ENCODE measurements at places on chromosomes 7 and 10. TPM values are rescaled to one million over a fixed set of nuclear protein-coding genes. Genes with fewer than 3 reads are reported as not detected.

- H3K4me1 ChIP-seq = no peaks in the 10 kb centered on the region
- DNase-seq = no peak
- H3K36me3 ChIP-seq = no peaks in the 10 kb centered on the region
- no peaks in the 10 kb centered on the region for H3K27me3 ChIP-seq
- H3K4me3 ChIP-seq = no peak overlapping the region
Observed at GRCh38 chr7:157441023-157441399, 104.2 kb downstream of the DNAJB6 start.

GRCh38 chr7:155355745-155356144, 58.1 kb downstream of the INSIG1 start:
- H3K27ac ChIP-seq = no peak overlapping the region
- H3K4me1 ChIP-seq = no peaks in the 10 kb centered on the region
- H3K4me3 ChIP-seq = no peak overlapping the region
- H3K36me3 ChIP-seq = no peaks in the 10 kb centered on the region
- no peak for DNase-seq

GRCh38 chr10:28315140-28315539, 12.3 kb upstream of the MPP7 start:
- no peak for DNase-seq
- H3K4me1 ChIP-seq = no peaks in the 10 kb centered on the region
- no peaks in the 10 kb centered on the region for H3K36me3 ChIP-seq
- H3K4me3 ChIP-seq = no peak overlapping the region

GRCh38 chr7:117118579-117119180, 165.4 kb downstream of the ST7 start:
- H3K4me1 ChIP-seq = no peaks in the 10 kb centered on the region
- no peak for DNase-seq
- H3K36me3 ChIP-seq = no peaks in the 10 kb centered on the region

DNA sequence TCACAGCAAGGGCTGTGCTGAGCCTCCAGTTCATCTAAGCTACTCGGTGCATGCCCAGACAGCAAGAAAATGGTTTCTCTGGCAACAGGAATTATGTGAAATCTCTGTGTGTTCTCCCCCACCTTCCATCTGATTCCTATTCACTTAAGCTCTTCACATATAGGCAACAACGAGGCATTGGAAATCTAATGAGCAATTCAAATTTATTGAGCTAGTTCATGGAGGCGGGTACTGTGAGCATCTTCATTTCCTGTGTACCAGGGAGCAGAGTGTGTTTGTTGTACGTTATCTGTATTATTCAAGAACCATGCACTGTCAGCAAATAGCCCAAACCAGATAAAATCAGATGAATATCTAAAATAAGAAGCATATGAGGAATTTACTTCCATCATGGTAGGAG, 739.1 kb downstream of the MAGI2 start:
- no peaks in the 10 kb centered on the region for H3K27me3 ChIP-seq
- no peaks in the 10 kb centered on the region for H3K4me1 ChIP-seq
- no peak overlapping the region for H3K4me3 ChIP-seq
- no peak for DNase-seq
- no peak overlapping the region for H3K27ac ChIP-seq

GRCh38 chr10:3554121-3554522, 230.9 kb downstream of the KLF6 start:
- H3K27ac ChIP-seq = no peak overlapping the region
- H3K36me3 ChIP-seq = no peaks in the 10 kb centered on the region
- H3K4me1 ChIP-seq = no peaks in the 10 kb centered on the region
- DNase-seq = no peak

DNA sequence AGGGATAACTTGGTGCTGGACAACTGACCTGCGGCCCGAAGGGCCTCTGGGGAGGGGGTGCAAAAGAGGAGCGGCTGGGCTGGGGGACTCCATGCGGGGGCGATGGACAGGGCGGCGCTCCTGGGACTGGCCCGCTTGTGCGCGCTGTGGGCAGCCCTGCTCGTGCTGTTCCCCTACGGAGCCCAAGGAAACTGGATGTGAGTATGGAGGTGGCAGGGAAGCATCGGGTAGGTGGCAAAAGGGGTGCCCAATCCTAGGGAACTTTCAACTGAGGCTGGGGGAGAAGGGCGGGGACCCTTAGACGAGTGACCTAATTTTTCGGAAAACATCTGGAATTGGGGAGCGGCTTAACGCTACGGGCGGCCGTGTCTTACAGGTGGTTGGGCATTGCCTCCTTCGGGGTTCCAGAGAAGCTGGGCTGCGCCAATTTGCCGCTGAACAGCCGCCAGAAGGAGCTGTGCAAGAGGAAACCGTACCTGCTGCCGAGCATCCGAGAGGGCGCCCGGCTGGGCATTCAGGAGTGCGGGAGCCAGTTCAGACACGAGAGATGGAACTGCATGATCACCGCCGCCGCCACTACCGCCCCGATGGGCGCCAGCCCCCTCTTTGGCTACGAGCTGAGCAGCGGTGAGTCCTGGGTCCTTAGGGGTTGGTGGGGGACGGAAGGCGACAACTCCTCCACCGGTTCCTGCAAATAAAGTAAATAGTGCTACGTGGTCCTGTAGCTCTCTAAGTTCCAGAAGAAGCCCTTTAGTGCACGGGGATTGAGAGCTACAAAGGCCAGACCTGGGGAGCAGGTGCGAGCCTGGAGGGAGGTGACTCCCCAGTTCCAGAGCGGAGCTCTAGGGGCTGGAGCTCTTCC, 622 bp downstream of the WNT16 start:
- peak overlapping the region; percentile 78 for H3K4me3 ChIP-seq
- H3K36me3 ChIP-seq = no peaks in the 10 kb centered on the region
- DNase-seq = no peak

DNA sequence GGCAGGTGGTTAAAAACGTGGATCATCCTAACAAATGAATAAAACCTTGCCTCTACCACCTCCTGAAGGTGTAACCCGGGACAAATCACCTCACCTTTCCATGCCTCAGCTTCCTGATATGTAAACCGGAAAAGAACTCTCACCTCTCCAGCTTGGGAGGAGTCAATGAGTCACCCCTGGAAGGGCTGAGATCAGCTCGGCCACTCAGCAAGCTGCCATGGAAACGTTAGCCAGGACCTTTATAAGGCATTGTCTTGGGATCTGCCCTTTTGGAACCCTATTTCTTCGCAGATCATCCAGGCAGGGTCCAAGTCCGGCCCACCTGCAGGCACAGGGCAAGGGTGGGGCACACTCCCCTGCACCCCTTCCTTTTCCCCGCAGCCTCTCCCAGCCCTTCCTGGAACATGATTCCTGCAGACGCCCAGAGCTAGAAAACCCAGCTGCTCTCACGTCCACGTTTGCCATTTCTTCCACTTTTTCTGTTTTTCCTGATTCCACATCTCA, 81.6 kb upstream of the PFKP start:
- peaks cover 26% of the 10 kb centered on the region for H3K4me1 ChIP-seq
- DNase-seq = peak; percentile 53
- H3K36me3 ChIP-seq = no peaks in the 10 kb centered on the region
- H3K4me3 ChIP-seq = no peak overlapping the region

GRCh38 chr7:69640925-69641594, 42.8 kb downstream of the AUTS2 start:
- no peaks in the 10 kb centered on the region for H3K36me3 ChIP-seq
- no peak overlapping the region for H3K27ac ChIP-seq
- H3K27me3 ChIP-seq = no peaks in the 10 kb centered on the region
- DNase-seq = no peak

- no peaks in the 10 kb centered on the region for H3K4me1 ChIP-seq
- H3K36me3 ChIP-seq = no peaks in the 10 kb centered on the region
Observed at GRCh38 chr7:75631711-75632110, 107.0 kb downstream of the HIP1 start.

DNA sequence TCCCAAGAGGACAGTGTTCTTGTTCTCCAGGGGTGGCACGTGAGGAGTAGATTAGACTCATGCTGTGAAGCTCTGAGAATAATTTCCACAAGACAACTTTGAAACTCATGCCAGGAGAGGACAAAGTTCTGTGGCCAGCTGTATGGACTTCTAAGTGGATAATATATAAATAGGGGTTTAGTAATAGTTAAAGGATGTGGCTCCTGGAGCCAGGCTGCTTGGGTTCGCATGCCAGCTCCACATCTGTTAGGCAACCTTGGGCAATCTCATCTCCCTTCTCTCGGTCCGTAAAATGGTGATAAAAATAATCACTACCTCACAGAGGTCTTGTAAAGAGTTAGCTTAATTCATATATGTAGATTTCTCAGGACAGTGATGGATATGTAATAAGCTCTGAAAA, 35.8 kb downstream of the ACSL5 start:
- no peak overlapping the region for H3K4me3 ChIP-seq
- DNase-seq = no peak
- no peaks in the 10 kb centered on the region for H3K36me3 ChIP-seq
- peaks cover 4% of the 10 kb centered on the region for H3K27me3 ChIP-seq
- H3K4me1 ChIP-seq = no peaks in the 10 kb centered on the region
- H3K27ac ChIP-seq = no peak overlapping the region

DNA sequence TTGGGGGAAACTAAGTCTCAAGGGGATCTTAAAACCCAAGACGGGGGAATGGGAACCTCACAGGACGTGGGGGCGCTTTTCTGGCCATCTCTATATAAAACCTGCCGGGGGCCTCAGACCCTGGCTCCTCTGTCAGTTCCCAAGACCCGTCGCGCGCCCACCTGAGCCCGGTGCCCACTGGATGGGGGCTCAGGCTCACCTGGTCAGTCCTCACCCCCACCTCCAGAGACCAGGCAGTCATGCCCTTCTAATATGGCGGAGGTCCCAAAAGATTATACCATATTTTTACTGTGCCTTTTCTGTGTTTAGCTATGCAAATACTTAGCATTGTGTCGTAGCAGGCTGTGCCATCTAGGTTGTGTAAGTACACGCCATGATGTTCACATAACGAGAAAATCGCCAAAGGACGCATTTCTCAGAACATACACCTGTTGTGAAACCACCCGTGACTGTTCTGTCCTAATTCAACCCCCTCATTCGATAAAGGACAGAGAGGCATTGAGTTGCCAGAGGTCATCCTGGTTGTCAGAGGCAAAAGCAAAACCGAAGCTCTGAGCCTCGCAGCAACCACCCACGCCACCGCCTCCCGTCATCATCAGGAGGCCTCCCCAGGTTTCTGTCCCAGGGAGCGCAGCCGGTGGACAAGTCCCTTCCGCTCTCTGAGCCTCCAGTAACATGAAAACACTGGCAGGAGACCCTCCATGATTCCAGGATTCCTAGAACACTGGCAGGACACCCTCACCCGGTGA, 28.9 kb downstream of the OAT start:
- peaks cover 18% of the 10 kb centered on the region for H3K4me1 ChIP-seq
- no peak for DNase-seq
- H3K4me3 ChIP-seq = no peak overlapping the region
- H3K36me3 ChIP-seq = no peaks in the 10 kb centered on the region

GRCh38 chr7:128921866-128922440, 11.4 kb upstream of the KCP start:
- DNase-seq = no peak
- H3K4me3 ChIP-seq = no peak overlapping the region
- peaks cover 31% of the 10 kb centered on the region for H3K27me3 ChIP-seq

GRCh38 chr10:107701943-107702342, 537.4 kb upstream of the SORCS1 start:
- H3K4me1 ChIP-seq = no peaks in the 10 kb centered on the region
- no peaks in the 10 kb centered on the region for H3K27me3 ChIP-seq
- H3K4me3 ChIP-seq = no peak overlapping the region
- DNase-seq = no peak

GRCh38 chr10:72123616-72124015, 35.3 kb upstream of the SPOCK2 start:
- no peak overlapping the region for H3K27ac ChIP-seq
- H3K4me1 ChIP-seq = no peaks in the 10 kb centered on the region
- H3K36me3 ChIP-seq = no peaks in the 10 kb centered on the region
- no peak overlapping the region for H3K4me3 ChIP-seq

DNA sequence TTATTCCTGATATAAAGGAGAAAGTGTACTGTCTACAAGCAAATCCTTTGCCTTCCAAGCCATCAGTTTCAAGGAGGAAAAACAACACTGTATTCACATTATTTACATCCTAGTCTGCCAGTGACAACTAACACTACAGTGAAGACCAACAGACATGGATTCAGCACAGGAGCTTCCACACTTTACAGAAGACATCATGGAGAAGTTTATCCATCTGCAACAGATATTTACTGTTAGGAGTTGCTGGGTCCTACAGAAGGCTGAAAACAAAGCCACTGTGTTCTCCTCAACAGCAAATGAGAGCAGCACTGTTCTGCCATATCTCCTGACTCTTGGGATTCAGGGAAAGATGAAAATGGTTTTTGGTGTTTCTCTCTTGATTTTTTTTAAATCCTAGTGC, 31.9 kb downstream of the NAPEPLD start:
- no peak overlapping the region for H3K4me3 ChIP-seq
- H3K27ac ChIP-seq = no peak overlapping the region
- H3K4me1 ChIP-seq = peaks cover 5% of the 10 kb centered on the region
- DNase-seq = no peak
- H3K27me3 ChIP-seq = no peaks in the 10 kb centered on the region

DNA sequence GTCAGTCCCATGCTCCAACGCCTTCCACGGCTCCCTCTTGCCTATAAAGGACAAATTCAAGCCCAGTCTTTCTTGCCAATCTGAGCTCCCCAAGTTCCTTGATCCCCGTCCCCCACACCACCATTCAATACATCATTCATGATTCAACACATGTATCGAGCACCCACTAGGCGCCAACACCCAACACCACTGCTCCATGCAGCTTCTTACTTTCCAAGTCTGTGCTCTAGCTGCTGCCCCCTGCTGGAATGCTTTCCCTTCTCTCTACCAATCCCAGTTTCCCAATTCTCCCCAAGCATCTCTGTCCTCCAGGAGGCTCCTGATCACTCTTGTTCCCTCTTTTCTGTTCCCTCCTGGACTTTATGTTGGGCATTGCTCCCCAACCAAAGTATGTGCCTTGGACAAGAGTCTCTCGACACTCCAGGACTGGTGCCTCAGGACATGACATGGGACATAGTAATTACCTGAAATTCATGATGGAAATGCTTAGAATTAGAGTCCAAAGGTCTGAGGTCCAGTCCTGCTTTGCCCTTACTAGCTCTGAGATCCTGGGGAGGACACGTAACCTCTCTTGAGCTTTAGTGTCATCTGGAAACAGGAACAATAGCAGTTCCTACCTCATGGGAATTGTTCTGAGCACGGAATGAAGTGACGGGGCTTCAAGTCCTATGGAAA, 172.7 kb downstream of the NEURL1 start:
- H3K4me3 ChIP-seq = no peak overlapping the region
- no peak overlapping the region for H3K27ac ChIP-seq
- DNase-seq = no peak
- peaks cover 54% of the 10 kb centered on the region for H3K36me3 ChIP-seq
- no peaks in the 10 kb centered on the region for H3K27me3 ChIP-seq

GRCh38 chr7:150432915-150433892, 17.2 kb upstream of the GIMAP8 start:
- no peak for DNase-seq
- peaks cover 3% of the 10 kb centered on the region for H3K4me1 ChIP-seq
- H3K27ac ChIP-seq = no peak overlapping the region
- no peaks in the 10 kb centered on the region for H3K36me3 ChIP-seq
- H3K27me3 ChIP-seq = no peaks in the 10 kb centered on the region

- peaks cover 4% of the 10 kb centered on the region for H3K36me3 ChIP-seq
- DNase-seq = no peak
- no peaks in the 10 kb centered on the region for H3K27me3 ChIP-seq
Observed at GRCh38 chr10:70815504-70816219, at the start of gene SGPL1. SGPL1 (plus strand) TSS chr10:70815948; CDS start chr10:70816854, 906 bp downstream.

The STRIP2 gene
- polyA plus RNA-seq = 18.6 TPM

The SPDYE9 gene
- polyA plus RNA-seq = not detected

The MGMT gene
- 17.2 TPM for polyA plus RNA-seq

The GPR15LG gene
- 10.4 TPM for polyA plus RNA-seq

The DNA2 gene
- polyA plus RNA-seq = 7.6 TPM

The NPTX2 gene
- polyA plus RNA-seq = not detected

The ANKRD30A gene
- not detected for polyA plus RNA-seq

The TRPV6 gene
- 0.63 TPM for polyA plus RNA-seq

The HOXA3 gene
- polyA plus RNA-seq = 0.84 TPM

All from keratinocyte (primary cell).